ENCODE measurements at places on chromosomes 4 and X.

- DNase-seq, result peak; percentile 45
Observed at GRCh38 chr4:173014113-173014558, 154.5 kb upstream of the GALNT7 start.

DNA sequence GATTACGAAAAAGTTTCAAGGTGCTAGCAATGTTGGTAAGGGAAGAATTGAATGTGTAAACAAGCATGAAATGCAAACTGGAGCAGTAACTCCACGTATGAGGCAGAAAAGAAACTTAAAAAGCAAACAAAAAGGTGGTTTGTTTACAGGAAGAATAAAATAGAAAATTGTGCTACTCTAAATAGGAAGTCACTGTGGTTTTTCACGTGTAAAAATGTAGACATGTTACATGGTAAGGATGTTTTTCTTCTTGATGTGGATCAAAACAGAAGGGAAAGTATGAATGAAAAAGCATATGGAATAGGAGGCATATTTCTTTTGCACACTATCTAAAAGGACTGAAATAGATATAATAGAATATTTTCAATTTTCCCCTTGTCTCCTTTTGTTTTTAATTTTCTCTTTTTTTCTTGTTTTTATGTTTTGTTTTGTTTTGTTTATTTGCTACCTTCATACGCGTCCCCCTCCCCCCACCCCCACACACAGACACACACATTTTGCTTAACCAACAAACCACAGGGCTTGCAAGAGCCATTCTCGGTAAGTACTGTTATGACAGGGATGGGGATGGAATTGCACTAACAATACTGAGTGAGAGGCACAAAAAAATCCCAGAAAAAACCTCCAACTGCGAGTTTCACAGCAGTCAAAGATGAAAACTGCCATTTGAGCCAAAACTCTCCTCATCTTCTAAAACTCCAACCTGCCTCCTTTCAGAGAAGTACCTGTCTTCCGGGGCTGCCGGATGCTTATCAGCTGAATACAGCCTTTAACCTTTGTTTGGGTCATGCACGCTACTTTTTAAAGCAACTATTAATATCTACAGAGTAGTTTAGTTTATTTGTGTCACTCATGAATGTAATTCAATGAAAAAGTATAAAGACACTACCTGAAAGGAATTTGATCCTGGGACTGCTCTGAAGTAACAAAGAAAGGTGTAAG lies 135.8 kb downstream of the IL15 start:
- no peak for DNase-seq

- DNase-seq, result no peak
Observed at GRCh38 chr4:86493460-86493859, 100.7 kb upstream of the PTPN13 start.

DNA sequence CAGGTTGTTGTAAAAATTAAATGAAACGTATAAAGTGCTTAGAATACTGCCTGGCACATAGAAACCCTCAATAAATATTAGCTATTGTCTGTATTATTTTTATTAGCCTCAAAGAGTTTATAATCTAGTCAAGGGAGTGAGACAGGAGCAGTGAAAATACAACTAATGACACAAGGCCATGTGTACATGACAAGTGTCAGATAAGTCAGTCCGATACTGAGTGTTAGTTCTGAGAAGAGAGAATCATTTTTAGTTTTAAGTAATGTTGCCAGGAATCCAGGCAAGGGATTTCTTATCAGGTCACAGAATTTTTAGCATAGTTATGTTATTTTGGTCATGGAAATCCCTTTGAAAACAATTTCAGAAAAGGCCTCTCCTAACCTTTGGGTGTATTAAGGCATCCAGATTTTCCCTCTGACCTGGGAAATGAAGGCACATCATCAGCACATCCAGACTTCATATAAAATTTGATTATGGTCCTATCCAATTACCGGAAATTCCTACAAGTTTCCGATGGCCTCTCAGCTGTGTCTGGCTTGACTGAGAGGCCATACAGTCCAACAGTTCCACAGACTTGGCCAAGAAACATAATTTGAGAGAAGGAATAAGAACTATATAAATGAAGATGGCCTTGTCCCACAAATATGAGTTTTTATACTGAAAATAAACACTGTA lies 35.7 kb downstream of the PPARGC1A start:
- DNase-seq, result no peak

GRCh38 chrX:134622056-134622812 lies 36.0 kb downstream of the PLAC1 start:
- DNase-seq, result peak; percentile 62

DNA sequence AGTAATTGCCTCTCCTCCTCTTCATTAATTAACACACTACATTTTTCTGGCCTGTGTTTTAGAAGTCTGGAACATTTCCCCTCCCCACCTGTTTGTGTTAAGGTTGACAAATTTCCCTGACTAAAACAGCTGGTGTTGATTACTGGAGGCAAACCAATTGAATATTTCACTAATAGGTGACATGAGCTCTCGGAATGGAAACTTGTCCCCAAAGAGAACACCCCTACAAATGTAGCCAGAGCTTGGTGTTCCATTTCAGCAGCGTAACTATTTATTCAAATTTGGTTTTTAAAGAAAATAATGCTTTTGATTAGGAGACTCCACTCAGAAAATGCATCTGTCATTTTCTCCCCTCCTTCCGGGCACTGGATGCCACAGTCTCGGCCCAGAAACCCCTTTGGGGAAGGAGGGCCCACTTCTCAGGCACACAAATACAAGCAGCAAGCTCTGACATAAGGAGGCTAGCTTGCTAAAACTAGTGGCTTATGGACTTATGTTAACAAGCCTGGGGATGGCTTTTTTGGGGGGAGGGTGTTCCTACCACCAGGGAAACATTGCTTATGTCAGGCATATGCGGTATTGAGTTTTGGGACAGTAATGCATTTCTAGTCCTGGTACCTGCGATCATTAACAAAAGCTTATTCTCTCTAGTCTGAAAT lies 2.2 kb downstream of the RNF150 start:
- DNase-seq, result no peak

- DNase-seq, result no peak
Observed at GRCh38 chr4:20393486-20394100, 141.9 kb downstream of the SLIT2 start.

GRCh38 chr4:131974730-131975129 lies 1174.4 kb upstream of the PCDH10 start:
- no peak for DNase-seq

DNA sequence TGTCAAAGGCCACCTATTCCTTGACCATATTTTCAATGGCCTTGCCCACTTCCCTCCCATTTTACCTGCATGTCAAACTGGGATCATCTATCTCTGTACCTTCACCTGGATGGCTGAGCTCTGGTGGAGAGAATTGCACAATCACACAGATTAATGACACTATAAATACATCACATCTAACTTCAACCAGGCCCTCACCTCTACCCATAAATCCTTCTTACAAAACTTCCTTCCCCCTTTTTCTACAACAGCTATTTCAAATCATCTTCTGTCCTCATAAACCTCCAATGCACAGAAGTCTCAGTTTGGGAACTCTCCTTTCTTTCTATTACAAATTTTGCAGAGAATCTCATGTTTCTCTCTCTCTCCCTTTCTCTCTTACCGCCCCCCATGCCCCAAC lies 9.2 kb downstream of the PALLD start:
- no peak for DNase-seq

- no peak for DNase-seq
Observed at GRCh38 chr4:113576947-113577678, 184.4 kb downstream of the CAMK2D start.

- DNase-seq, result no peak
Observed at GRCh38 chr4:11313157-11313943, 115.3 kb downstream of the HS3ST1 start.

DNA sequence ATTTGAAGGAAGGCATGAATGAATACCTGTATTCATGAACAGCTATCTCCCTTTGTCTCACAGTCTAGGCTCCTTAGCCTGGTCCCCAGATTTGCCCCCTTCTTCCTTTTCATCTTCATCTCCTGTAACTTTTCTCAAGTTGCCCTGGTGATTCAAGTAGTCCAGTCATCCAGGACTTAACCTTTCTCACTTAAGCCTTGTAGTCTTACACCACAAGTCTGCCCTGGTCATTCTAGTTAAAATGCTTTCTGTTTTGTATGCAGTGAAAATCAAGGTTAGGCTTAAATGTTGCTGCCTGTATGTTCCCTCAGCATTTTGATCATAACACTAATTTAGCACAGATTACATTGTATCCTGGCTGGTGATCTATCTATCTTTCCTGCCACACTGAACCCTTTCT lies 58.5 kb upstream of the SLC7A11 start:
- DNase-seq, result no peak

GRCh38 chr4:94531991-94532789 lies 80.4 kb downstream of the PDLIM5 start:
- no peak for DNase-seq

DNA sequence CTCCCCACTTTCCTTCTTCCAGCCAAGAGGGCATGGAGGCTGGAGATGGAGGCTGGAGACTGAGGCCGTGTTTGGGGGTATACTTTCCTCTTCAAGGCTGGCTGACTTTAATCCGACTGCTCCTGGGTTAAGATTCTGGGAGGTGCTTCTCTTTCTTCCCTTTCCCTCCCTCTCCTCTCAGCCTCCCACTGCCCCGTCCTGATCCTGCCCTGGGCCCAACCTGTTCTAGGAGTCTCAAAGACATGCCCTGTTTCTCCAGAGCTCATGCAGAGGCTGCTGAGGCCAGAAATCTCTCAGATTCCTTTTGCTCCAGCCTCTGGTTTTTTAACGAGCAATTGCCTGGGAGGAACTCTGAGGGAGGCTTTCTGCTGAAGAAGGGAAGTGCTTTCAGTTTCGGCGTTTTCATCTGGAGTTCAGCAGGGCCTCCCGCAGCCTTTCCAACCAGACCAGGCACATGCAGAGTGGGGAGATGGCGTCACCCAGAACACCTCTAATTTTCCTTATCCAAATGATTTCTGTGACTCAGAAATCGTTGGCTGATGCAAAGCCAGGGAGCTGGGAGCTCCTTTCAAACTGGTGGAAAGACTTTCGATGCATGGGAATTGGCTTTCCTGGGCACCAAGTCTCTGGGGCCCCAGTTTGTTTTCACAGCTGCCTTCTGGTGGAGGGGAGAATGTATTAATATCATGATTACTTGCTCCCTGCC lies 34.5 kb upstream of the FAM9C start:
- no peak for DNase-seq

- no peak for DNase-seq
Observed at GRCh38 chr4:98657531-98658286, 702 bp downstream of the TSPAN5 start.

Data from non-pigmented ciliary epithelial cell (primary cell).